ENCODE measurements at places on chromosomes 3 and 15.

- no peak for DNase-seq
Observed at GRCh38 chr3:20078194-20078714, 38.0 kb downstream of the KAT2B start.

DNA sequence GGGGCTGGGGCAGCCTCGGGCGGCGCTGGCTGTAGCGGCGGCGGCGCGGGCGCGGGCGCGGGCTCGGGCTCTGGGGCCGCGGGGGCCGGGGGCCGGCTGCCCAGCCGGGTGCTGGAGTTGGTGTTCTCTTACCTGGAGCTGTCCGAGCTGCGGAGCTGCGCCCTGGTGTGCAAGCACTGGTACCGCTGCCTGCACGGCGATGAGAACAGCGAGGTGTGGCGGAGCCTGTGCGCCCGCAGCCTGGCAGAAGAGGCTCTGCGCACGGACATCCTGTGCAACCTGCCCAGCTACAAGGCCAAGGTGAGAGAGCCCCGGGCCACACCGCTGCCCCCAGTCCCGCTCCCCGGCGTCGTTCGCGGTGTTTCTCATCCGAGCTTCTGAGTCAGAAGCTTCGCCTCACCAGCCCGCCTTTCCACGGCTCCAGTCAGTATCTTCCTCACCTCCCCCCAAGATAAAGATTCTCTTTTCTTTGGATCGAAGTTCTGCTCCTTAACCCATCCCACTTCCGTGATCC lies 600 bp downstream of the FBXO45 start:
- DNase-seq: peak; percentile 58

DNA sequence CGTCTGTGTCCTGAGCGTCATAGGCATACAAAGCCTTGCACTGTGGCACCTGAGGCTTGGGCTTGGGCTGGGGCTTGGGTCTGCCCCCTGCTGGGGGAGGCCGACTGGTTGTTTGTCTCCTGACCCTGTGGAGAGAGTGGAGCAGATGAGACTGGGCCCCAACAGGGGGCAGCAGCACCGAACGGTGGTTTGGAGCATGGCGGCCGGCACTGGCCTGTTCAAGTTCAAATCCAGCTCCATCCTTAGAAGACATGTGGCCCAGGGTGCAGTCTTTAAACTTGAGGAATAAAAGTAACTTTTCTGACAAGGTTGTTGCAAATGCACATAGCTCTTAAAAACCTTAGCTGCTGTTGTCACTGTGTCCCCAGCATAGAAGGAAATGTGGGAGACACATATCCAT lies 33.3 kb downstream of the CCNB2 start:
- peak; percentile 73 for DNase-seq

GRCh38 chr3:163347944-163348343 lies 1730.4 kb downstream of the SI start:
- DNase-seq: no peak

DNA sequence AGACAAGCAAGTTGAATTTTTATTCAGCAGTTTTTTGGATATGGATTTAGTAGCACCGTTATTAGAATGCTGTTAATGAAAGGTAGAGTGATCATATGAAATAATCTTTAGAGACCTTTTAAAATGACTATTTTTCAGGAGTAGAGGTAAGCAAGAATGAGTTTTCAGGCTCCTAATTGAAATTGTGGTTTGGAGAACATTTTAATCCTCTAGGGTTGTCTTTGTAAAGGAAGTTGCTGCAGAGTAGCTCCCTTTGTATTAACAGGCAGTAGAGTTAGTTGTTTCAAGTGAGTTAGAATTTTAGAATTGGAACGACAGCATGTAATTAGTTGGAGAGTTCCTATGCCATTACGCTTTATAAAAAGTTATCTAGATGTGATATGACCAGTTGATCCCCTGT lies 27.2 kb upstream of the EDEM1 start:
- DNase-seq: no peak

- DNase-seq: no peak
Observed at GRCh38 chr3:120460862-120461261, 10.1 kb upstream of the FSTL1 start.

DNA sequence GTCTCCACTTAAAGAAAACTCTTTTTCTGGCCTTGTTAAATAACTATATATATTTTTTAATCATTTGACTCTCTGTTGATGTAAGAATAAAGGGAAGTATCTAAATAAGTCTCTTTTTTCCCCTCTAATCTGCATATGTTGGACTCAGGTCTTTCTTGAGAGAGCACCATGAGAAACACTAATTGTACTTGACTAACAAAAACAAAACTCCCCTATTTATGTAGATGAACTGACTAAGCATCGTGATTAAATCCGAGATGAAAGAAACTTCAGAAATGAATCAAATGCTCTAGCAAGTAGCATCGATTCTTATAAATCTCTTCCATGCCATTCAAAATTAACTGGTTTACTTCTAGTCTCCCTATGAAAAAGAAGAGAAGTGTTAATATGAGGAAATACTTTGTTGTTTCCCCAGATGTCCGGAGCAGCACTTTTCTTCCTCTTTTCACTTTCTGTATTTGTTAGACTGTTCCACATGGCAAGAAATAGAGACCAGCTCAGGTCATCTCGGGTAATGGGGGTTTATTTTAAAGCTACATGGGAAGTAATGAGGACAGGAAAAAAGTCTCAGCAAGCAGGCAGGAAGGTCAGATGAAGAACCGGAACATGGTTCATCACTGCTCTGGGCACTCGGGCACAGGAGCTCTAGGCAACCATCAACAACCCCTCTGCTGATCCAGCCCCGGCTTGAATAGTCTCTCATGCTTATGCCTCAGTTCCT lies 288.3 kb downstream of the CNTN6 start:
- peak; percentile 29 for DNase-seq

- DNase-seq: no peak
Observed at GRCh38 chr15:86483936-86484335, 404.3 kb downstream of the AGBL1 start.

DNA sequence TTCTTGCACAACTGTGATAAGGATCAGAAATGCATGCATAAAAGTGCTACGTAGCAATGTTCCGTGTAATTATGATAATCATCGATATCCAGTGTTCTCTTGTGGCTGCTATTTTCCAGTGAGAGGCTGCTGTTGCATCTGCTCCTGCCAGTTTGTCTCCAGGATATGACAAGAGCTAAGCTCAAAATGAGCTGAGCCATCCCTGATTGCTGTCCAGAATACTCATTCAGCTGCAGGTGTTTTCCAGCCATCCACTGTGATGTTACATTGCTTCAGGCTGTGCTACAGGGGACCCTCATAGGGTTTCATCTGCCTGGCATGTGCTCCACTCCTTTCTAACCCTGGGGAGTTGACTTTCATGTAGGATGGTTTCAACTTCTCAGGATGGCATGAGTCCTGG lies 976.0 kb downstream of the ROBO1 start:
- no peak for DNase-seq

GRCh38 chr3:169022457-169022856 lies 641.1 kb downstream of the MECOM start:
- no peak for DNase-seq

- DNase-seq: no peak
Observed at GRCh38 chr15:50098545-50098944, 20.5 kb downstream of the ATP8B4 start.

GRCh38 chr15:78708713-78709260 lies 67.8 kb upstream of the CHRNB4 start:
- no peak for DNase-seq

GRCh38 chr3:57147071-57147470 lies 18.1 kb downstream of the IL17RD start:
- no peak for DNase-seq

- no peak for DNase-seq
Observed at GRCh38 chr3:6220447-6220846, 640.5 kb upstream of the GRM7 start.

- peak; percentile 15 for DNase-seq
Observed at GRCh38 chr3:66303491-66303901, 82.7 kb downstream of the SLC25A26 start.

DNA sequence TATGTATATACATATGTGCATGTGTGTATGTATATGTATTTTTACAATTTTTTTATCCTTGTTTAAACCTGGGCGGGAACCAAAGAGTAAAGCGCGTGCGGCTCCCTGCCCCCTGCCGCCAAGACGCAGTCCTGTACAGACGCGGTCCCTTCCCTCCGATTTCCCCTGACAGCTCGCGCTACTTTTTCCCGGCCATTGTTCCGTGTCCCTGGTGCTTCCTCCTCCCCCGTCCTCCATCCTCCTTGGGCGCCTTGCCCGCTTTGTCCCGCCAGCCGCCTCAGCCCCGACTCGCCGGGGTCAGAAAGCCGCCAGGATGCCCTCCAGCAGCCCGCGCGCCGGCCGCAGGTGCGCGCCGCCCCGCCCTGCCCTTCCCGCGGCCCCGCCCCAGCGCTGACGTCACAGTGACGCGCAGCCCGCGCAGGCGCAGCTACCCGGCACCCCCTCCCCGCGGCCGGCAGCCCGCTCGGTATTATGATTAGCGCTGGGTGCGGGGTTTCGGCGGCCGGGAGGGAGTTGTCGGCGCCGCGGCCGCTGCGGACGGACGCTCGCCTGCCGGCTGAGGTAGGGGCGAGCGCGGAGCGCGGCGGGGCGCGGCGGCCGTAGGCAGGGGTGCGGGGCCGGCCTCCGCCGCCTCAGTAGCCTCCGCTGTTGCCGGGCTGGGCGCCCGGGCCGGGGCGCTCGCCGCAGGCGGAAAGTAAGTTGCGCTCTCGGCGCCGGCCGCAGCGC lies at the start of gene SNRK:
TSS of gene SNRK (plus strand) at position 426 of the 726 bp plus-strand sequence. CDS start 16,664 bp downstream, outside the sequence.
- peak; percentile 98 for DNase-seq

DNA sequence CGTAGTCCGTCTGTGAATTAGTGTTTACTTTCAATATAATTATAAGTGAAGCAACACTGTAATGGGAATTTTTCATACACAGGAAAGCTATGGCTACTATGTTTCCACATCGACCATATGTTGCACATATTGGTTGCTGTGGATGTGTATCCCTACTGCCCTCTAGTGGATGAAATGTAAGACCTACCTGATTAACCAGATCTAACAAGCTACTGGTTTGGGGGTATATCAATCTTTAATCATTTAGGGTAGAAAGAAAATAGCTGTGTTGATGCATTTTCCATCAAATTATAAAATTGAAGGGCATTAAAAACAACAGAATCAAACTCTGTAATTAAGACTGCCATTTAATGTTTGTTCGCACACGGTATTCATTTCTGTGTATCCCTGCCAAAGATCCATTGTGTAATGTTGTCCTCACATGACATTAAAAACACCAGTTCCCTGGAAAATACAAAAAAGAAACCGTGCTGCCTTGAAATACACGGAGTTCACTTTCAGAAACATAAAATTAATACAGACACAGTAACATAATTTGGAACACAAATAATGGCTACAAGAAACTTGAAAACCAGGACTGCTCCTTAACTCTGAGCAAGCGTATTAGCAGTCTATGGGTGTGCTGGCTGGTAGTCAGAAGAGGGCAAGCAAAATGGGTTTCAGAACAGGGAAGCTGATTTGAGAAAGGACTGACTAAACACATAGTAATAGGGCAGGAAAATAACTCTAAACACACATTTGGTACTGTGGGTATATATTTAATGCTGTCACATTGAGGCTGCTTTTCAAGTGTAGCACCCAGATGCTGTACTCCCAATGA lies 125.1 kb downstream of the TIGIT start:
- DNase-seq: peak; percentile 31

DNA sequence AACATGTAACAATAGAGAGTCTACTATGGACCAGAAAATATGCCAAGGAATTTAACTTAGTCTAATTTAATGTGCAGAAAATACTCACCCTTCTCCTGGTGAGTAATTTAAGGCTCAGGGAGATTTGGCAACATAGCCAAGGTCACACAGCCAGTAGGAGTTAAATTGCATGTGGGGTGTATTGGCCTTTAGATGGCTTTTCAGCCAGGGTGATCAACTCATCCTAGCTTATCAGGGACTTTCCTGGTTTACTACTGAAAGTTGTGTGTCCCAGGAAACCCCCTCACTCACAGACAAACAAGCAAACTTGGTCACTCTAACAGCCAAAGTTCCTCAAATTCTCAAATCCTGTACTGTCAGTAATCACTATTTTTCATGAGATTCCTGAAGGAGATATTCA lies 2.6 kb upstream of the SLC9A9 start:
- DNase-seq: no peak

DNA sequence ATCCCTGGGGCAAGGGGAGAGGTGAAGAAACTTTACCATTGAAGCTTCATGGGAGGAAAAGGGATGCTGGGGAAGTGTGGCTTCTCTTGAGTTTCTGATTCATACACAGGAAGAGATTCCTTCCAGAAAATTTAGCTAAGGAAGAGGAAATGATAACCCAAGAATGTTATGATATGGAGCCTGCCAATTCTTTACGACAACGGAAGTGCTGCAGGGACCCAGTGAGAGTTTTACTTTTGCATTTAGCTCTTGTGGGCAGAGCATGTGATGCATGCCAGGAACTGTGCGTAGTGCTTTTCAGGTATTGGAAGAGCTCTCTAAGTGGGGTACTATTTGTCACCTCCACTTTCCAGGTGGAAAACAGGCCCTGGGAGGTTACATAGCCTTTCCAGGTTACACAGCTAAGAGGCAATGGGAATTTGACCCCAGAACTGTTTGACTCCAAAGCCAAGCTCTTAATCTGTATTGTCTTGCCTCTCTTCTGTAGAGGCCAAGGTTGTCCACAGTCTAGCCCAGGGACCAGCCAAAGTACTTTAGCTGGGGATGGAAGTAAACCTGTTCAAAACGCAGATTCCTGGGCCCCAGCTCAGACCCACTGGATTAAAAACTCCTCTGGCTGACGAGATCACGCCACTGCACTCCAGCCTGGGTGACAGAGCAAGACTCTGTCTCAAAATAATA lies 23.0 kb downstream of the CMTM7 start:
- no peak for DNase-seq

- no peak for DNase-seq
Observed at GRCh38 chr15:58551084-58551763, 119.4 kb downstream of the LIPC start.

GRCh38 chr15:96293441-96293840 lies 37.1 kb upstream of the NR2F2 start:
- DNase-seq: no peak

DNA sequence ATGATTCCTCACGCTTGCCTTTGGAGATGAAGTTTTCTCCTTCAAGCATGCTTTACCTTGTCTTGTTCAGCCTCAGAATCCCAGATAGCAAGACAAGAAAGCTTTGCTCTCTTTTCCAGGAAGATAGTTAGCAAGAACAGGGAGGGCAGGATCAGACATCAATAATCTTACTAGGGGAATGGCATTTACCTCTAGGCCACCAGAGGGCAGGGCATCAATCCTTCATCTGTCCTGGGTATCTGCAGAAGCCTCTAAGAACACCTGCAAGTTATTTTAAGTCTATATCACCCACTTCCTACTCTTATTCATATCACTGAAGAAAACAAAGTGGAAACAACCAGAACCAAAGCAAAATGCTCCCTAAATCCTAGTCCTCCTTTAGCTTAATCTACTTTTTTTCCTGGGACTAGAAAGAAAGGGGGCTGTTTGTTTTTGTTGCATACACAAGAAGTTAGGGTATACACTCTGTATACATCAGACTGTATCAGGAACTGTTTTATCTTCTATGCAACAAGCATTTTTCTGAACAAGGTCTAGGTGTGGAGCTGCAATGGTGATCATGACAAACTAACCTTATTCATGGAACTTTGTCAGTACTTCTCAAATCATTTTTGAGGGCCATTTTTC lies 862.5 kb downstream of the CADM2 start:
- DNase-seq: peak; percentile 8

- DNase-seq: no peak
Observed at GRCh38 chr3:79103307-79103706, 664.5 kb downstream of the ROBO1 start.

Measured in GM20000 (cell line).